ENCODE measurements at places on chromosomes 6 and 20. TPM values are rescaled to one million over a fixed set of nuclear protein-coding genes. Genes with fewer than 3 reads are reported as not detected.

Gene DDO
- 1.2 TPM for total RNA-seq

Gene IYD
- total RNA-seq: under 0.01 TPM

Gene CD164
- total RNA-seq: 163 TPM

Gene MUC22
- not detected for total RNA-seq

Gene ZBP1
- total RNA-seq: 0.11 TPM

Gene RAB44
- total RNA-seq: under 0.01 TPM

Gene HLA-DOB
- not detected for total RNA-seq

Gene CPXM1
- 2.0 TPM for total RNA-seq

Gene SPDEF
- total RNA-seq: not detected

Gene RFX6
- total RNA-seq: not detected

DNA sequence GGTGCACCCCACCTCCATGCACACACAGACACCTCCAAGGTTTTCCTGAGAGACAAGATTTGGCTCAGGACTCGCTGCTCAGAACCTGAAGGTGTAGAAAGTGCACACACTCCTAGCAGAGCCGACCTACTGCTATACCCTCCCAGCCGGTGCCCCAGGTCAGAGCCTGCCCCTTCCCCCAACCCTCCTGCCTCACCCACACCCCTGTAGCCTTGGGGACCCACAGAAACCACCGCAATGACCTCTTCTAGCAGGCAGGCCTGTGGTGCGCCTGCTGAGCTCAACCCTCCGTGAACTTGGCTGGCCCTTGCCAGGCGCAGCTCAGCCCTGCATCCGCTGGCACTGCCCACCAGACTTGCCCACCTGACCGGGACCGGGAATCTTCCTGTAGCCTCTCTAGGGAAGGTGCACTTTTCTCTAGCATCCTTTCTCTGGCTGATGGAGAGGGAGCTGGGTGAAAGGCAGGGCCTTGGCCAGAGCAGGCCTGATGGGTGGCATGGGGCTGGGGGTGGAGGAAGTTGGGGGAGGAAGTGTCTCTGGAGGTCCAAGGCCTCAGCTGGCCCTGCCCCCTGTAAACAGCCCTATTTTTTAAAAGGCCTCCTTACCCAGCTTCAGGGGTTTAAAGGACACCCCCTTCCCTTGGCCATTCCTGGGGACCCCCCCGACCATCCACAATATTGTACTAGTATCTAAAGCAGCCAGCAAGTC, 36.9 kb upstream of the SLCO4A1 start:
- DNase-seq: no peak

DNA sequence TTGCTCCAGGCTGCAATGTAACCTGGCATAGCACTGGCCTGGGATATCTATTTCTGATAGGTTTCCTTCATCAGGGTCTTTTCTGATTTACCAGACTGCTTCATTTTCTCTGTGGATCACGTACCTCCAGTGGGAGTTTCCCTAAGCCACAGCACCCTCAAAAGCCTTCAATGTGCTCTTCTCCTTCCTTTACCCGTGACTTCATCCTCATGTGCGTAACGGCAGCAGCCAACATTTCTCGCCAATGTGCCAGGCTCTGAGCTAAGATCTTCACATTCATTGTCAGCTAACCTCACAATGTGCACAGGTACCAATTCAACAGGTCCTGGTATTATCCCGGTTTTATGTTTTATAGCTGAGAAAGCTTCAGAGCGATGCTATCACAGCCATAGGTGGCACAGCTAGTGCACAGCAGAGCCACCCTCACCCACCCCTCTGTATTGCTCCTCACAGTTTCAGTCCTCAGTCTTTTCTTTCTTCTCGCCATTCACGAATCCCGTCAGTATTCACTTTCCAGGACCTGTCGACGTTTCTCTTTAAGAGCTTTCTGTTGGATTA, 58.2 kb downstream of the TNFAIP3 start:
- DNase-seq: no peak

DNA sequence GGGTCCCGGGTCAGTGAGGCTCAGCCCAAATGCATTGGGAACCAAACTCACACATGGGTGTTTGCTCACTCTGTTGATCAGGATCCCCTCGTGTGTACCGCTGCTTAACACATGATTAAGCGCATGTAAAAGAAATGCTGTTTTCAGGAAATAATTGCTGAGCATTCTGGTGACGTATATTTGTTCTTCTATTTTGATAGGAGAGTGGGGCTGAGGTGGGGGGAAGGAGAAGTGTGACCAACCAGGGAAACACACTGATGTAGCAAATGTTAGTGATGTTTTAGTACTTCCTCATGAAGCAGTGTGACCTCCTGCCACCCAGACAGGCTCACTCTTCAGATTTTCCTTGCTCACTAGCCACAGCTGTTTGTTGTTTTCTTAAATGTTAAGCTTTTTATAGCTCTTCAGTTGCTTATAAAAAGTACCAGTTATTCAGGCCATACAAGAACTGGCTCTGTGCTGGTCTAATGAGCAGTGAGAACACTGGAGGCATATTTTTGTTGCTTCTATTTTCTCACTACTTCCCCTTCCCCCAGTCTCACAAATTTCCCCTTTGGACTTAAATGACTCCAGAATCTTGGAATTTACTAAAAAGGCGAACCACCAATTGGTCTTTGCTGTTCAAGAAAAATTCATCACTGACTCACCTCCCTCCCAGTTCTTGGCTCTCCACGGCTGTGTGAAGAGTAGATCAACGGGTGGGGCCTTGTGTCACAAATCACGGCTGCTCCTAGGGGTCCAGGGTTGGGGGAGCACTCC, 79.2 kb upstream of the BACH2 start:
- DNase-seq: peak; percentile 39

- DNase-seq: no peak
Observed at GRCh38 chr20:14916360-14916920, 579.0 kb upstream of the FLRT3 start.

DNA sequence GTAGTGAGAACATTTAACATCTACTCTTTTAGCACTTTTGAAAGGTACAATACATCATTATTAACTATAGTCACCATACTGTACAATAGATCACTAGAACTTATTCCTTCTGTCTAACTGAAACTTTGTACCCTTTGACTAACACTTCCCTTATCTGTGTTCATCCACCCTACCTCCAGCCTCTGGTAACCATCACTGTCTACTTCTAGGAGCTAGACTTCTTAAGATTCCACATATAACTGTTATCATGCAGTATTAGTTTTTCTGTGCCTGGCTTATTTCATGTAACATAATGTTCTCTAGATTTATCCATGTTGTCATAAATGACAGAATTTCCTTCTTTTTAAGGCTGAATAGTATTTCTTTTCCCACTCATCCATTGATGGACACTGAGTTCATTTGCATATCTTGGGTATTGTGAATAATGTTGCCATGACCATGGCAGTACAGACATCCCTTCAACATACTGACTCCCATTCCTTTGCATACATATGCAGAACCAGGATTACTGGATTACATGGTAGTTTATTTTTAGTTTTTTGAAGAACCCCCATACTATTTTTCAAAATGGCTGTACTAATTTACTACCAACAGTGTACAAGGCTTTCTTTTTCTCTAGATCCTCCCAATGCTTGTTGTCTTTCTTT, 135.7 kb downstream of the MOXD1 start:
- DNase-seq: no peak

GRCh38 chr6:99579781-99580180, 11.3 kb upstream of the CCNC start:
- no peak for DNase-seq

DNA sequence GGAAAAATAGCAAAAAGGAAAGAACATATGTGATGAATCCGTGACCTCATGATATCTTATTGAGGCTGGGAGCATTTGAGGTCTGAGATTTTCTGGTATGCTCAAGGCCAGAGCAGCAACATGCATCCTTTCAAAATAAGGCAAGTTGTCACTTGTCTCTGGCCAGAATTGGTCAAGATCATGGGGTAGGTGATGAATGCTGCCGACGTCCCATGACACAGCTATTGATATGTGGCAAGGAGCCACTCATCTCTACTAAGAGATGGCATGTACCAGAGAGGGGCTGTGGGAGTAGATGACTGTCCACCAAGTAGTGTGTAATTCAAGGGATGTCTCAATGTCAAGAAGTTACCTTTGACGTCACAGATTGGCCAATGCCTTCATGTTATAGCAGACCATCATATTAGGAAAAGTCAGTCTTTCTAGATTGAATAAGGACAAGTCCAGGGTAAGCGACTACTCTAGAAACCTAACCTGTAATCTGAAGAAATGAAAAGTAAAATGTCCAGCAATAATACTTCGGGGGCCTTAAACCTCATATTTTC, 527.4 kb downstream of the BMP2 start:
- DNase-seq: no peak

DNA sequence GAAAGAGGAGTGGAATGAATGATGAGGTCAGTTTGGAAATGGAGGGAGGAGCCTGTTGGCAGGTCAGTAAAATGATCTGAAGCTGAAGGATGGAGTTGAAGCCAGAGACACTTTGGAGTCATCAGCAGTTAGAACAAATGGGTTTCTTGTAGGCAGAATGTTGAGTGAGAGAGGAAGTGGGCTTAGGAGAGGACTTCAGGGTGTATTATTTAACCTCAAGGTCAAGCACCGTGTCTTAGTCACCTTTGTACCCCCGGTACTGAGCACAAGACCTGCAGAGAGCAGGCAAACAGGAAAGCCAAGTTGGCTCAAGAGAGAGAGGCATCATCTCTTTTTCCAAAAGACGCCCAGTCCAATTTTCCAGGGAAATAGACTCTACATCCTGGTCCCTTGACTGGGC, 23.3 kb downstream of the C20orf173 start:
- no peak for DNase-seq

- no peak for DNase-seq
Observed at GRCh38 chr20:62162765-62163484, 19.4 kb downstream of the SS18L1 start.

DNA sequence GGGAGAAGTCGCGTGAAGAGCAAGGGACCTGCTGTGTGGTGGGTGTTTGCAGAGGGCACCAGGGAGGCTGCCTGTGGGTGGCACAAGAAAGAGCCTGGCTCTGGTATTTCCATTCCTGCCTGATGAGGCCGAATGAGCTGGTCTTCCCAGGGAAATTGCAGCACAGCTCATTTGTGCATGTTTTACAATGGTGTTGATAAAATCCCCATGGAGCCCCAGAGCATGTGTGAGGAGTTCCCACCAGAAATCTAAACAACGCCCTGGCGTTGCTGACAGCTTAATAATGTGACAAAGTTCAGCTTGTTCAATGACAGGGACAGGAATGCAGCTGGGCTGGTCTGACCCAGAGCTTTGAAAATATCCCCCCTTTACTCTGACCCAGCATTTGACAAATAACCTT, 135.5 kb downstream of the CLIC5 start:
- DNase-seq: peak; percentile 15

DNA sequence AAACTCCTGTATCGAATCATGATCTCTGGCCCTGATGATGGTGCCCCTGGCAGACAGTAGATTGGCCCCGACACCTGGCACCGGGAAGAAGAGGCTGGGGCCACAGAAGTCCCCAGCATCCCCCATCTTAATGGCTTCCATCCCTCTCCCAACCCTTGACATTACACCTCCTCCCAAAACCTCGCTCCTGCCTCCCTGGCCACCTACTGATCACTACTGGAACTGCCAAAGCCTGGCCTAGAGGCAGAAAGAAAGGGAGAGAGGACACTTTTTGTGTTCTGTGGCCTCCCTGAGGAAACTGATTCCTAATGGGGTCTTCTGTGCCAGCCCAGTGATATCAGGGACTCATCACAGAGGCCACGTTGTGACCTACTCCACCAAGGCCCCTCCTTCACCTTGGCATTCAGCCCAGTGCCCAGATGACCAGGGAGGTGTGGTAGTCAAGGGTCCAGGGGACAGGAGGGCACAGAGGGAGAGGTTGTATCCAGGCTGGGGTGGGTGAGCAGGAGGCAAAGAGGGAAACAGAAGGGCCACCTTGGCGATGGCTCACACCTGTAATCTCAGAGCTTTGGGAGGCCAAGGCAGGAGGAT, 6.1 kb downstream of the C20orf173 start:
- peak; percentile 16 for DNase-seq

- no peak for DNase-seq
Observed at GRCh38 chr6:45364466-45364865, 13.3 kb downstream of the SUPT3H start.

GRCh38 chr6:128767705-128768104, 115.2 kb upstream of the LAMA2 start:
- DNase-seq: no peak

GRCh38 chr6:71190809-71191208, 97.8 kb upstream of the OGFRL1 start:
- DNase-seq: peak; percentile 27

GRCh38 chr6:160349814-160350350, 1.7 kb downstream of the SLC22A3 start:
- DNase-seq: no peak

- no peak for DNase-seq
Observed at GRCh38 chr20:59804347-59804746, 129.1 kb downstream of the SYCP2 start.

Data from Daoy (cell line).